ENCODE measurements at places on chromosomes 2 and 18.

DNA sequence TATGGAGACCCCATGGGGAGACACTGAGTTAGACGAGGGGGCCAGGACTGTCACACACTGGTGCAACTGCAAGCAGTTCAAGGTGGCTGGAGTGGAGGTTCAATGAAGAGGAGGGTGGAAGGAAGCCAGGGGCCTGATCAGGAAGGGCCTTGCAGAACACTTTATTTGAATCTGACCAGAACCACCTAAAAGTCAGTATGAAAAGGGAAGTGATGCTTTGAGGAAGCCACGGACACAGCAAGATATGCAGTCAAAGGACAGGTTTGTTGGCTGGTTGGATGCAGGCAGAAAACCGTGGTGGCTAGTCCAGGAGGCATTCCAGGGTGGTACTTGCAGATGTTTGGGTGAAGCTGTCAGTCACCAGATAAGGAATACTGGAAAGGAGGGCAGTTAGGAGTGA is 3.5 kb upstream of the FAM124B start:
- no peak for DNase-seq

GRCh38 chr2:168988755-168989154 is 42.4 kb downstream of the ABCB11 start:
- no peak for DNase-seq

DNA sequence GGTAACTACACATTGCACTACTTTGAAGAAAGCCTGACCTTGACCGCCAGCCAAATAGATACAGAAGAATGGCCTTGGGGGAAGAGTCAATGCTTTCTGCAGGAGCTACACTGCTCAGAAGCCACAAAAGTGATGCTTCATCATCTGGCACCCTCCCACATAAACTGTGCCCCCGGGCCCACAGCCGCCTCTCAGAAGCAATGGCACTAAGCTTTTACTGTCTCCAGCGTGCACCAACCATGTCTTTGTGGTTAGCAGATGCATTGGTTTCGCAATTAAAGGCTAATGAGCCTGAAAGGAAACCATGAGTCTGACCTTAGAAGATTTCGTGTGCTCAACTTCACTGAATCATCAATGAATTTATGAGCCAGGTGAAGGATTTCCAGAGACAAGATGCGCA is 209.4 kb upstream of the TRIB2 start:
- no peak for DNase-seq

- no peak for DNase-seq
Measured at GRCh38 chr2:40043641-40044040, 264.6 kb upstream of the THUMPD2 start.

DNA sequence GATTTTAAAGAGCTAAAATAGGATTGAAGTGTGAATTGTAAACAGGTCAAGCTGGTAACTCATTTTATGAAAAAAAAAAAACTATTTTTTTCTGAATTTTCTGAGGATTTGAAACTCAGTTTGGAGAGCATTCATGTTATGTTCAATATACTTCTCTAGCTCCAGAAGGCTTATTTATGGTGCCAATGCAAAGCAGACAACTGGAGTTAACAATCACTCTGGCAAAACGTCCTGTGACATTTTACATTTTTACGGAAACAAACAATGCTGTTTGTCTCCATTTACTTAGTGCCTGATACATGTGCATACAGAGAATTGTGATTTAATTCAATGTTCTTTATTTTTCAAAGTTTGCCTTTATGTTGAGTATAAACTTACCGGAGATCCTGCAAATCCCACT is 96.0 kb downstream of the COL5A2 start:
- DNase-seq: no peak

DNA sequence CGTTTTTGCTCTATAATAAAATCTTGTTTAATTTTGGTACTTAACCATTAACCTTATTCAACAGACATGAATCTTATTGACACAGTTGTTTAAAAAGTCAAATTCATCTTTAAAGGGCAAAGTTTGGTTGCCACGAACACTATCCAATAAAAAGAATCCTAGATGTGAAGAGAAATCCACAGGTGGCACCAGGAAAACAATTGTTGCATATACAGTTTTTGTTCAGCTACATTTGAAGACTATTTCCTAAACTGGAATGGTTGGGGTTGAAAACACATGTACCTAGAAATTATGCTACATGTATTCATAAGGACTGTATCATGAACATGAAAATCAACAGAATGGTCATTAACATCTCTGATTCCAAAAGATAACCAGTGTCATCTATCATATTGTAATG is 71.1 kb upstream of the GULP1 start:
- no peak for DNase-seq

GRCh38 chr2:32627441-32627813 is 423 bp upstream of the TTC27 start:
- DNase-seq: no peak

GRCh38 chr2:52475590-52475989 is 1292.0 kb upstream of the CHAC2 start:
- no peak for DNase-seq

GRCh38 chr2:96205888-96206287 is 2.7 kb downstream of the STARD7 start:
- DNase-seq: no peak

GRCh38 chr18:77876319-77876865 is 626.7 kb downstream of the GALR1 start:
- no peak for DNase-seq

DNA sequence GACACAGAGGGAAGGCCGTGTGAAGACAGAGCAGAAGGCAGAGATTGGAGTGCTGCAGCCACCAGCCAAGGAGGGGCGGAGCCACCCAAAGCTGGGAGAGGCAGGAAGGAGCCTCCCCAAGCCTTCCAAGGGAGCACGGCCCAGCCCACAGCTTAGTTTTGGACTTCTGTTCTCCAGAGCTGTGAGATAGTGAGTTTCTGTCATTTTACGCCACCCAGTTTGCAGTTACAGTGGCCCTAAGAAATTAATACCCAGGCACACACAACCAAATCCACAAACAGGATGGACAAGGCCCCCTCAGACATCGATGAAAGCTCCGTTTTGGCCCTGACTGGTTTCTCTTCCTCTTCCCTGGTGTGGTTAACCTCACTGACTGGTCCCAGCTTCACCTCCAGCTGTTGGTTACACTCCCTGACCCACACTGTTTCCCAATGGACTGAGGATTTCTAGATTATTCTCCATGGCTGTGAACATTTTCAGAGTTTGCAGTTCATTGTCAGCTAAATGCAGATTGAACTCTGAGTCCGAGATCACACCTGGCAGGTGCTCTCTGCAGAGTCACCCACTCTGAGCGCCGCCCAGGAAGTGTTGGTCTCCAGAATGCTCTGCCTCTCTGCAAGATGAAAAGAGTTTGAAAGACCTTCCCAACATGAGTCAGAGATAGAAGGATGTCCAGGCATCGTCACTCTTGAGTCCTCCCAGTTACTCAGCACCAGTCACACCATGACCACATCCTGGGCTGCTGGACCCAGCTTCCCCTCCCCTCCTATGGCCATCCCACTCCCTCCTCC is 100.2 kb downstream of the TWIST2 start:
- no peak for DNase-seq
